ENCODE measurements at places on chromosomes 4 and X.

GRCh38 chrX:66203114-66203513 is 39.1 kb downstream of the HEPH start:
- no peak for DNase-seq

DNA sequence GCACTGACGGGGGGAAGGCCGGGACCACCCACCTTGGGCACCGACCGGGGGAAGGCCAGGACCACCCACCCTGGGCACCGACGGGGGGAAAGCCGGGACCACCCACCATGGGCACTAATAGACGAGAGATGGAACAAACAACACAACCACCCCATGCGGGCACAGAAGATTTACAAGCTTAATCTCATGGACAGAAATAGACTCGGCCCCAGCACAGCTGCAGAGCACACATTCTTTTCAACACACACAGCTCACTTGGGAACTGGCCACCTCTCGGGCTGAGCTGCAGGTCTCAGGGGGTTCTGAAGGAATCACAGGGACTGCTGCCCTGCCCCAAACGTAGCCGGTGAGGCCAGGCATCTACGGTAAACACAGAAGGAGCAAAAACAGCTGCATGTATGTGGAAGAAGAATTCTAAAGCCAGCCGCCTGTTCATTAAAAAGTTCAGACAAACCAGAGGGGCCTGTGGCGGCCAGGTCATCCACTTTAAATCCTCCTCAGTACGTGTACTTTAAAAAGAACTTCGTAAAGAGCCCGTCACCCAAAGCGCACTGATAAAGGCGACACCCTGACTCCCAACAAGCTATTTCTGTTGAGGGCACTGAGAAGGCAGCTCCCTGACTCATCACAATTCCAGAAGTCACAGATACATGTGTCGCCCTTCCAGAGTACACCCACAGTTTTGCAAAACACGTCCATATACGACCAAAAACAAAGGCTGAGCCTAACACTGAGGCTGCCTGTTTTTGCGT is 17.7 kb downstream of the PPP2R3B start:
- DNase-seq = peak; percentile 19

- no peak for DNase-seq
These were observed 81.4 kb downstream of the MTNR1A start for GRCh38 chr4:186473933-186474332.

DNA sequence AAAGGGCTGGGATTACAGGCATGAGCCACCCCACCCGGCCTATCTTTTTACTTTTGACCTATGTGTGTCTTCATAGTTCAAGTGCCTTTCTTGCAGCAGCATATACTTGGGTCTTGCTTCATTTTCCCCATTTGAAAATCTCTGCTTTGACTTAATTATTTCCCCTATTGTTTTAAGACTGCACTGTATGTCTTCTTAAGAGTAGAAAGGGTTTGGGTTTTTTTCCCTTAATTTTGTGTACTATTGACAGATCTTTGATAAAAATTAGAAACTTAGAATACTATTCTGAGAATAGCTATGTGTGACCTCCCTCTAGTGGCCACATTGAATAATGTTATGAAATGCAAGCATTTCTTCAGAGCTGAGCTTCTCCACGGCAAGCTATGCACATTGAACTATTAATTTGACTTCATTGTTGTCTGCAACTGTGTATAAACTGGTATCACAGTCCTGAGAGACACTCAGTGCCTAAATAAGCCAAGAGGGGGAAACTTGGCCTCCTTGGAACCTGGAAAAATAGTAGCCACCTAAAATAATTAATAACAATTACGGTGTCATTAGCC is 8.7 kb upstream of the SLC25A4 start:
- peak; percentile 73 for DNase-seq

DNA sequence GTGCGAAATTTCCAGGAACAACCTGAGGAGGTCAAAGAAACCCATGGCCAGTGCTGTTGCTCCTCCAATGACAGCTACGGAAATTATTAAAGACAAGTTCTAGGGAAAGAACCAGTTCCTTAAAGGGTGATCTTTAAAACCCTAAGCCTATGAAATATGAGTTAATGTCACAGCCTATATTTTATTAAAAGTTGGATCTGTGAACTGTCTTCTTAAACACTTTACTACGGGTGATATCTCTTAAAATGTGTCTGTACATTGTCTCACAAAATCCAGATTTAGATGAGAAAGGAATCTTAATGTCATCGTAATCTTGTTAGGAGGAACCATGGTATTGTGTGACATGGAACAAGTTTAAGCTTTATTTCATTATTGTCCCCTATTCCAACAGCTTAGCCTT is 46.3 kb upstream of the VCX3B start:
- no peak for DNase-seq

GRCh38 chrX:7086384-7086783 is 61.1 kb upstream of the STS start:
- no peak for DNase-seq

DNA sequence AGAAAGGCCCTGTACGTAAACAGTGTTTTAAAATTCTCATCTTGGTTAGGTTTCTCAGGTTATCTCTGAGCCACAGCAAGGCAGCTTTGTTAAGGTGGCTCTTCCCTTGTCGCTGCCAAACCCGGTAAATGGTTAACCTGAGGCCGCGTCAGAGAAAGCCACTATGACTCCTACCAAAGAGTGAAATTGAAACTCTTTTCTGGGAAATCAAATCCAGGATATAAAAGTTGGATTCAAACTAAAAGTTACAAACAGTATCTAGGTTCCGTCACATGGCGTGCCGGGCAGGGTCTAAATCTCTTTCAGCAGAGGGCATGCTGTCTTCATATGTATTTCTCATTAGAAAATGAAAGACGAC is 433 bp downstream of the MMAA start:
- no peak for DNase-seq

DNA sequence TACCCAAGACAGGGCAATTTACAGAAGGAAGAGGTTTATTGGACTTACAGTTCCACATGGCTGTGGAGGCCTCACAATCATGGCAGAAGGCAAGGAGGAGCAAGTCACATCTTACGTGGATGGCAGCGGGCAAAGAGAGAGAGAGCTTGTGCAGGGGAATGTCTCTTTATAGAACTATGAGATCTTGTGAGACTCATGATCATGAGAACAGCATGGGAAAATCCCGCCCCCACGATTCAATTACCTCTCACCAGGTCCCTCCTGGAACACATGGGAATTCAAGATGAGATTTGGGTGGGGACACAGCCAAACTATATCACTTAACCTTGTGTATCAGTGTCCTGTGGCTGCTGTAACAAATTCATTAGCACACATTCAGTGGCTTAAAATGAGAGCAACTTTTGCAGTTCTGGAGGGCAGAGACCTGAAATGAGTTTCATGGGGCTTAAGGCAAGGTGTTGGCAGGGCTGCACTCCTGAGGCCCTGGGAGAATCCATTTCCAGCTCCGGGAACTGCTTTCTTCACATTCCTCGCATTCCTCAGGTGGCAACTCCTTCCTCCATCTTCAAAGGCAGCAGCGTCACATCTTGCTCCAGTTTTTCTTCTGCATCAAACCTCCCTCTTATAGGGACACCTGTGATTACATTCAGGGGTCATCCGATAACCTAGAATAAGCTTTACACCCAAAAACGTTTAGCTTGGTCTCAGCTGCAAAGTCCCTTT is 22.3 kb upstream of the NSG1 start:
- DNase-seq = no peak

GRCh38 chrX:121283921-121284320 is 236.5 kb downstream of the GLUD2 start:
- no peak for DNase-seq

DNA sequence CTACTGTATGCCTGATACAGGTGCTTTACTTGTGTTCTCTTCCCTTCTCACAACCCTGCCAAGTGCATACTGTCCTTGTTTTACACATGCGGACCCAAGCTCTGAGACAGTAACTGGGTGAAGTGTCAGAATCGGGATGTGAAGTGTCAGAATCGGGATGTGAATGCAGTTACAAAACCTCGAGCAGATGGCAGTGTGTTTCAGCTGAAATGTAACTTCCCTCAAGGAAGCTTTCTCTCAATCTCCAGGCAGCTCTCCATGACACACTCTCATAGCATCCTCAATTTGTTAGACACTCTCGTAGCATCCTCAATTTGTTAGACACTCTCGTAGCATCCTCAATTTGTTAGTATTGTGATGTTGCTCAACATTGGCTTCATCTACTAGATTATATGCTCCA is 1.1 kb upstream of the HPSE start:
- no peak for DNase-seq

DNA sequence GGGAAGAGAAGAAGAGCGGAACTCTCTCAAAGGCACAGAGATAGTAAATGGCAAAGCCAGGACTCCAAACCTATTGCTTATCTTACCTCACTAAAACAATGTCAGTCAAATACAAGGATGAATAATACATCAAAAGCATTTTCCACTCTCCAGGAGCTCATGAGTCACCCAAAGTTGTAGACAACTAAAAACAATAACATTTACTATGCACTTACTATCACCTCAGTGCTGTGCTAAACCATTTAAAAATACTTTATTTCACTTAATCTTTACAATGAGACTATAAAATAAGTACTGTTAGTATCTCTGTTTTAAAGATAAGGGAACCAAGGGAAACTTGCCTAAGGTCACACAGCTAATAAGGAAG is 163.2 kb upstream of the SPANXC start:
- DNase-seq = no peak

DNA sequence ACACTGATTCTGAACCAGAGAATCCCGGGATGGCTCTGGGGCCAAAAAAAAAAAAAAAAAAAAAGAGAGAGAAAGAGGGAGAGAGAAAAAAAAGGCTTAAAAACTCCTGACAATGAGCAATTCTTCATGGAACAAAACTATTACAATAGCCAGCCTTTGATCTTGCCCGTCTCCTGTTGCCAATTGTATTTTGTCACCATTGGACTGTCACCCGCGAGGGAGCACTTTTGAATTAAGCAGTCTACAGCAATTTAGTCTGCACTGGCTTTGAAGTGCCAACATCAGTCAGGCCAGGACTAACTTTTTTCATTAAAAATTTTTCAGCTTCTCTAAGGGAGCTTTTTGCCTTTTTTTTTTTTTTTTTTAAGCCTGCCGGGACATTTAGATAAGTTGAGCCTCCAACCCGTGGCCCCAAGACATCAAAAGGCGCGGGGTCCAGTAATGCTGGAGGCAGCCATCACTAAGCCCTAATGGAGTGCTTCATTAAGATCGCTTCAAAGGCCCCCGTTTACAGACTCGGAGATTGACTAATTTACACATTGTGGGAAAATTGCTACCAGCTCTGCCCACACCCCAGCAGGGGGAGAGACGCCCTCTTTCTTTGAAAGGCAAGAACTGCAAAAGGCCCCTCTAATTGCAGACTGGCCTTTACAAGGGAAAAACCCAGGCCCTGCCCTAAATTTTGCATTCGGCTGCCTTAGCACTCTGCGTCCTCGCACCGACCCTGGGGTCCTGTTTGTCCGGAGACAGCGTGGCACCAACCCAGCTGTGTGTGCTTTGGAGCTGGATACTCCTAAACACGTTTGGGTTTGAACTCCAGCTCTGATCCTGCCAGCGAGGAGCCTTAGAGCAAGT is 98.1 kb upstream of the MSX1 start:
- DNase-seq = peak; percentile 49

- no peak for DNase-seq
These were observed 92.3 kb downstream of the UCHL1 start for GRCh38 chr4:41349021-41349420.

DNA sequence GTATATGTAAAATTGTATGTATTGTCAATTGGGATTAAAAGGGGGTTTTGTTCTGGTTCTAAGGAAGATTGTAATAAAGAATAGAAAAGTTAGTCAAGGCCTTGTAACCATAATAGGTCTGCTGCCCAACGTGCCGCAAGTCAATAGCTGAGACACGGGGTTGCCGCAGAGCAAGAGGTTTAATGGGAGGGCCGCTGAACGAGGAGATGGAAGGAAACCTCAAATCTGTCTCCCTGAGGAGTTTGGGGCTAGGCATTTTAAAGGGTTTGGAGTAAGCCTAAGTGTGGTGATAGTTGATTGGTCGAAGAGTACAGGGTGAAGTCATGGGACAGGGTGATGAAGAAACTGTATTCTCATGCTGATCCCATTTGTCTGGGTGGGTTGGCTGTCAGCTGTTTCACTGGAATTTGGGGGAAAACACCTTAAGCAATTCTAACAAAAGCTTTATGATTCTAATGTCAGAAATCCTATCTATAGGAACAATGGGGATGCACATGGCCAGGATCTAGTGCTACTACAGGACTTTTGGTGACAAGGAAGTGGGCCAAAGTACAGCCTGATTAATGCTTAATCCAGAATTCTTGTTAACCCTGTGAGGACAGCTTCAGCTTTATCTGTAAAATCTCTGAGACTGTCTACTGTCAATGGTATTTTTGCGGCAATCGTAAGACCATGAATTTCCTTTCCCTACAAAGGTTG is 86.9 kb downstream of the RELL1 start:
- DNase-seq = no peak

DNA sequence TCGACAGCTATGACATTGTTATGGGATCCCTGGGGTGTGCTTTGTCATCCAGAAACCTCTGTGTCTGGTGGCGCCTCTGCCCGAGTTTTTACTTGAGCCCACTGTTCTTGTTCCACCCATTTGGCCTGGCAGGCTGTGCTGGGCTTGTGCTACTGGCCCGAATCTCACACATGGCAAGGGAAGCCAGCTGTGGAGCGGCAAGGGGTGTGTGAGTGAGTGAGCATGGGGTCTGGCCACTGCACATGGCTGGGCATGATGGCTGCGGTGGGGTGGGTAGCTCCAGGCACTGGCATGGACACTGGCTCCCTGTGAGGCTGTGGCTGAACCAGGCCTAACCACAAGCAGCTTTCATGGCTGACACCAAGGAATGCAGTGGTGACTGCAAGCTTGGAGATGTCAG is 89.2 kb downstream of the DACH2 start:
- DNase-seq = no peak

DNA sequence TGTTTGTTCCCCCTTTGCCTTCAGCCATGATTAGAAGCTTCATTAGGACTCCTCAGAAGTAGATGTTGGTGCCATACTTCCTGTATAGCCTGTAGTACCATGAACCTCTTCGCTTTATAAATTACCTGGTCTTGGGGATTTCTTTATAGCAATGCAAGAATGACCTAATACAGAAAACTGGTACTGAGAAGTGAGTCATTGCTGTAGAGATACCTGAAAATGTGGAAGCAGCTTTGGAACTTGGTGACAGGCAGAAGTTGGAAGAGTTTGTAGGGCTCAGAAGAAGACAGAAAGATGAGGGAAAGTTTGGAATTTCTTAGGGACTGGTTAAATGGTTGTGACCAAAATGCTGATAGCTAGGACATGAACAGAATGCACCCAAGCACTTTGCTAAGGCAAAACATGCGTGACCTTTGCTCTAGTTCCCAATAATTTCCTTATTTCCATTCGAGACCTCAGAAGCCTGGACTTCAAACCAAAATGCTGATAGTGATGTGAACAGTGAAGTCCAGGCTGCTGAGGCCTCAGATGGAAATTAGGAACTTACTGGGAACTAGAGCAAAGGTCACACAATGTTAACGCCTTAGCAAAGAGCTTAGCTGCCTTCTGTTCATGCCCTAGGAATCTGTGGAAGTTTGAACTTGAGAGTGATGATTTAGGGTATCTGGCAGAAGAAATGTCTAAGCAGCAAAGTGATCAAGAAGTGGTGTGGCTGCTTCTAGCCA is 3.0 kb upstream of the USP46 start:
- no peak for DNase-seq
